ENCODE measurements at places on chromosomes 12 and 14.
A peak's percentile ranks its signal among the peaks of the same experiment; 100 is the strongest.

DNA sequence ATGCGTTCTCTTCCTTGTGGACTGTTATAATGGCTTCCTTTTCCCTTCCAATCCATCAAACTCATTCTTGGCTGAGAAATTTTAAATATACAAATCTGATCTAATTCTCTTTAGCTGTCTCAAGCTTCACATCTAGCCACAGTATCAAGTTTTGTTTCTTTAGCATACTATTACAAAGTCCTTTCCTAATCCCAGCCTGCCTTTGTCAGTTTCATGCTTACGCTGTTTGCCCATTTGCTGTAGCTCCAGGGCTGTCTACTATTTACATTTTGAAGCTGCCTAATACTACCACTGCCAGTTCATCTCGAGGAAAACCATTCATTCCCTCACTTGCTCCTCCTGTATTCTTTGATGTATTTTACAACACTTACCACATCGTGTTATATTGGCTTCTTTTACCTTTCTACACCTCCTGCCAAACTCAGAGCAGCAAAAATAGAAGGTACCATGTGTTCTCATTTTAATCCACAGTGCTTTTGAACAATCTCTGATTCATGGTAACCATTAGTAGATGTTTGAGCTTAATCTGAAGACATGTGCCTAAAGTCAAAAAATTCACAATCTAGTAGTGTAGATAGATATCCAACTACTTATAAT lies 42.9 kb downstream of the ARID4A start:
- DNase-seq: no peak

- DNase-seq: peak; percentile 8
Observed at GRCh38 chr12:91687052-91688017, 458.3 kb downstream of the BTG1 start.

DNA sequence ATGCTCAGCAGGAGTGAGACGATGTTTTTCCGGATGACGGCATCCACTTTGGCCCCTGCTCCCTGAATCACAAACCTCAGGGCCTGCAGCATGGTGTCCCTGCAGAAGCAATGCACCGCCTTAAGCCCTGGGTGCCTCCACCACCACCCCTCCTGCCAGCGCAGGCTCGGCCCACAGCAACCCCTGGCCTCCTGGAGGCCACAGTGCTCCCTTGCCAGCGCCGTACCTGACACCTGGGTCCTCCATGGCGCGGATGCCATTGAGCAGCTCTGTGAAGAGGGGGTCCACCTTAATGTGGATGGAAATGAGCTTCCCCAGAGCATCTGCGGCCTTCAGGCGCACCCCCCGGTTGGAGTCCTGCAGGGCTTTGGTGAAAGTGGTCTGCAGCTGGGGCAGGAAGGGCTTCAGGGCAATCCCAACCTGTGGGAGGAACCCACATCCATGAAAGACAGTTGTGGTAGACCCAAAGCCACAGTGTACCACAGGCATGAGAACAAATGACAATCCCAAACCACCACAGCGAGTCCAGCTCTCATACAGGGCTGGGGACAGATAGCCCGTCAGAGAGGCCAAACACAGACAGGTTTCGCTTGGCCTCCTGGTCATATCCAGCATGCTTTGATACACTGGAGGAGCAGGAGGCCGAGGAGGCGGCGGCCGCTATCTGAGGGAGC lies 17.9 kb upstream of the RAB35 start:
- DNase-seq: no peak

GRCh38 chr12:66678338-66679275 lies at the start of gene GRIP1:
Gene GRIP1 (minus strand): TSS chr12:66679076. CDS start chr12:66678904, 172 bp downstream.
- peak; percentile 1 for DNase-seq

- DNase-seq: peak; percentile 18
Observed at GRCh38 chr12:48160046-48160445, 2.7 kb upstream of the ASB8 start.

All from EL (cell line).